ENCODE measurements at places on chromosomes 12 and 14.

- DNase-seq = no peak
Measured at GRCh38 chr12:75974323-75975187, 57.0 kb downstream of the PHLDA1 start.

GRCh38 chr14:45526715-45527549 is 273.9 kb upstream of the MIS18BP1 start:
- peak; percentile 45 for DNase-seq

DNA sequence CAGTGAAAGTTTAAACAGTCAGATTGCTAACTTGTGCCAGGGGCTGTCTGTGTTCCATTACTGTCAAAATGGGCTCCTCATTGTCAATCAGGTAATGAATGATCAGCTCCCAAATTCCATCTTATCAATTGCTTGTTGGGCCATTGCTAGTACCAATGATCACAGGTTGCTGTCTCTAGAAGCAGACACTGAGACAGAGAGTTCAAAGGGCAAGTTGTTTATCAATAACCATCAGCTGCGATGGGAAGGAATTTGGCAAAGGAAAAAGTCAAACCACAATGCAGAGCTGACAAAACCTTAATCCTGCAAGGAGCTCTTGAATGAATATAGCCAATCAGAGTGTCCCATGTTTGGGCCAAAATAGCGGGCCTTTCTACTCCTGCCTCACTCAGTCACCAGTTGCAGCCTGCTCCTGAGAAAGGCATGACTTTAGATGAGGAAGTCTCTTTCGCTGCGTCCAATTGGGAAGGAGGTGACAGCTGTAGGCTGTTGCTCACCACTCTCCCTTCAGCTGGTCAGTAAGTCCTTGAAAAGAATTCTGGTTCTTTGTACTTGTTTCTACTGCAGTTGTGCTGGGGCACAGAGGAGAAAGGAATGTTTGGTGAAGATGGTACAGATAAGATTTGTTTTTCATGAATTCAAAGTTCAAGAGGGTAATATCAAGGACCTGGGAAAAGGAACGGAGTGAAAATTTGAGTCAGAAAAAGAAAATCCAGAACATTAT is 179.2 kb upstream of the PDE3A start:
- no peak for DNase-seq

GRCh38 chr12:3565985-3566384 is 75.0 kb downstream of the PRMT8 start:
- DNase-seq = no peak

- DNase-seq = no peak
Measured at GRCh38 chr14:102927878-102928411, 5.5 kb downstream of the AMN start.

- DNase-seq = no peak
Measured at GRCh38 chr12:129523621-129524020, 380.2 kb downstream of the TMEM132D start.

- DNase-seq = no peak
Measured at GRCh38 chr12:130164216-130164542, 1.9 kb downstream of the FZD10 start.

Measured in RWPE1 (cell line).